ENCODE measurements at places on chromosomes 11 and 22.

- DNase-seq = no peak
Observed at GRCh38 chr11:67611704-67612587, 5.2 kb downstream of the NDUFV1 start.

- DNase-seq = no peak
Observed at GRCh38 chr11:66491315-66491935, 11.2 kb downstream of the DPP3 start.

DNA sequence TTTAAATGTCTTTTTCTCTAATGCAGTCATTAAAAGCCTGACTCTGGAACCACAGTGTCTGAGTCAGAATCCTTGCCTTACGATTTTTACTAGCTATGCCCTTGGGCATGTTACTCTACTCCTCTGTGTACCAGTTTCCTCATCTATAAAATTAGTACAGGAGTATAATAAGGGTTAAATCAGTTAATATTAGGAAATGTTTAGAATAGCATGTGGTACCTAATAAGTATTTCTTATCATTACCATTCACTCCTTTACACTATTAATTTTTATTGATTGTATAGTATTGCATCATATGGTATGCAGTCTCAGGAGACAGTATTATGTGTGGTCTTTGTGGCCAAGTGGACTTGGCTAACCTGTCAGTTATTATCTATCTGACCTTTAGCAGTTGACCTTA, 68.2 kb downstream of the METTL15 start:
- no peak for DNase-seq

DNA sequence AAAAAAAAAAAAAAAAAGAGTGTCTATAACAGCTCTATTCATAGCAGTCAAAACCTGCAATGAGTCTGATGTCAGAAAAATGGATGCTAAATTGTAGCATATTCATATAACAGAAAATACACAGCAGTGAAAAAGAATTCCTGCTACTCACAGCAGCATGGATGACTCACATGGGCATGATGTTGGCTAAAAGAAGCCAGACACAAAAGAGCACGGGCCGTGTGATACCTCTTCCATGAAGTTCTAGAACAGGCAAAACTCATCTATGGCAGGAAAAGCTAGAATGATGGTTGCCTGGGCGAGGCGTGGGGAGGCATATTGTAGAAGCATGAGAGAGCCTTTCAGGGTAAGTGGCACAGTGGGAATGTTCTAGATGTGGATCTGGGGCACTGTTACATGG, 18.9 kb downstream of the PLAAT3 start:
- DNase-seq = no peak

DNA sequence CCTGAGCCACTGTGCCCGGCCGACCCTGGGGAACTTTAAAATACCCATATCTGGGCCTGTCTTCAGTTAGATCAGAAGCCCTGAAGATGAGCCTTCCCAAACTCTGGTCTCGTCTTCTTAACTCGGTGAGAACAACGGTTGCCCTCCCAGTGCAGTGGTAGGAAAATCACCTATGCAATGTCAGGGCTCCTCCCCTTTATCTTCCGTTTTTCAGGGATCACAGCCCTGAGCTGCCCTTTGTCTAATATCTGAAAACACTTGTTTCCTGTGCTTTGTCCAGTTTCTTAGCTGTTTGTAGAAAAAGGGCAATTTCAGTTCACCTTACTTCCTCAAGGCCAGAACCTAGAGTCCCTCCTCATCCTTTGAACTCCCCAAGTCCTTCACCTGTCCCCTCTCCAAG, 9.4 kb downstream of the DRAP1 start:
- no peak for DNase-seq

GRCh38 chr22:36056980-36057379, 28.4 kb upstream of the RBFOX2 start:
- no peak for DNase-seq

GRCh38 chr11:10807493-10808234, 1.1 kb downstream of the EIF4G2 start:
- peak; percentile 38 for DNase-seq

DNA sequence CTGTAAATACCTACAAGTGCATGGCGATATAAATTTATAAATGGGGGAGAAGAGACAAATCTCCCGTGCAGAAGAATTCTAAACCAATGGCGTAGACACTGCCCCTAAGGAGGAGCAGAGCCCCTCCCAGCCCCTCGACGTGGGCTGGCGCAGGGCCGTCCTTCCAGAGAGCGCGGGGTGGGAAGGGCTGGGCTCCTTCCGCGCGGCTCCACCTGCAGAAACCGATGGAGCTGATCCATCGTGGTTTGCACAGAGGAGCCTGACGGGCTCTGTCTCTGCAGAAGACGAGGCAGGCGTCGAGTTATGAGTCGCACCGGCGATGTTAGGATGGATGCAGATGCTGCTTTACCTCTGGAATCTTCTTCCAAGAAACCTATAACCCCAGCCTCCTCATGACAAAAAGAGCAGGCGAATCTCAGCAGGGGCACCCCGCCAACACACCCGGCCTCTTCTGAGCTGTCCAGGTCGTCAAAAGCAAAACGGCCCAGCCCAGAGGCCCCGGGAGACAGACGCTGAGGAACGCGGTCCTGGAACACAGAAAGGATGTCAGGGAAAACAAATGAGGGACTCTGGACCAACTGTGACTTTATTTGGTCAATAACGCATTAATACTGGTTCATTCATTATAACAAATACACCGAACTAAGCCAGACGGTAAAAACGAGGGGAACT, 11.0 kb upstream of the B4GALNT4 start:
- DNase-seq = no peak

- DNase-seq = no peak
Observed at GRCh38 chr11:114846416-114846791, 168.1 kb downstream of the NXPE2 start.
